Fibroblast of skin of left biceps (primary cell): ENCODE measurements at places on chromosomes 3 and 15.

DNA sequence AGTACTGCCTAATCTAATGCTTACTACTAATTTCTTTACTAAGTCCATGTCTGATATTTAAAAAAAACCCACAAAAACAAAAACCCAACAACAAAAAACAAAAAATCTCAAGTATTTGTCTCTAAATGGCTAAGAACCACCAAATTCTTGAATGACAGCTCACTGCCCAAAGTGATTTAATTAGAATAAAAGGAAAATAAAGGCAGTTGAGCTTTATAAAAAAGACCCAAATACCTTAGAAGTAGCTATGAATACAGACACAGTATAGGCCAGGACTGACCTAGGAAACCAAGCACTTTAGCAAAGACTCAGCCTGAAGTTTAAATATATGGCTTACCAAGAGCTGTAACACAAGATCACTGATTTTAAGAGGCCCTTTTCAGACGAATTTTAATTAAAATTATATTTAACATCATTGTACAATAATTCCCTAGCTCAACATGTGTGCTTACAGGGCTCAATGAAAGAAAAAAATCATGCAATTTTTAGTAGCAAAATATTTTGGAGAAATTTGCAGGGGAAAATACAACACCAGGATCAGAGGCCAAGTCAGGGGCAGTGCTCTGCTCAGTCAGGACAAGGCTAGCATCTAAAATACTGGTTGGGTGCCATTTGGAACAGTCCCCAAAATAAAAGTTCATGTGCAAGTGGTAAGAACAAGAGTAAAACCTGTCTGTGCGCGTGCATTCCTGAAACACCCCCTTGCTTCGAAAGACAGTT lies 24.8 kb downstream of the UQCC5 start:
- DNase-seq, result no peak

- peak; percentile 27 for DNase-seq
Observed at GRCh38 chr3:188319569-188319968, 165.6 kb downstream of the LPP start.

DNA sequence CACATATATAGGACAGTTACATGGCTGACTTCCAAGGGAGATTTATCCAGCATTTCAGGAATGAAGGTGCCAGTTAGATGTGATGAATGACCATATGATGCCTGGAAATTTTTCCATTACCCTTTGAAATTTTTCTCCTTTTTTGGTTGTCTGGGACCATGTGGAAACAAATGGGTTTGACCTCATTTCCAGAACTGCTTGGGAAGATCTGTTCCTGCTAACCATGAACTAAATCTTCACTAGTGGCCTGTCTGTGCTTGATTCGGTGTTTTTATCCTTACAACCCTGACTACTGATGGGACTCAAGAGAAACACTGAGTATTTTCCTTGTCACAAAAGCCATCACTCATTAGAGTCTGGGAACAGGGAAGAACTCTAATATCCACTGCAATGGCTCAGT lies 409.4 kb downstream of the PDCD6IP start:
- DNase-seq, result no peak

DNA sequence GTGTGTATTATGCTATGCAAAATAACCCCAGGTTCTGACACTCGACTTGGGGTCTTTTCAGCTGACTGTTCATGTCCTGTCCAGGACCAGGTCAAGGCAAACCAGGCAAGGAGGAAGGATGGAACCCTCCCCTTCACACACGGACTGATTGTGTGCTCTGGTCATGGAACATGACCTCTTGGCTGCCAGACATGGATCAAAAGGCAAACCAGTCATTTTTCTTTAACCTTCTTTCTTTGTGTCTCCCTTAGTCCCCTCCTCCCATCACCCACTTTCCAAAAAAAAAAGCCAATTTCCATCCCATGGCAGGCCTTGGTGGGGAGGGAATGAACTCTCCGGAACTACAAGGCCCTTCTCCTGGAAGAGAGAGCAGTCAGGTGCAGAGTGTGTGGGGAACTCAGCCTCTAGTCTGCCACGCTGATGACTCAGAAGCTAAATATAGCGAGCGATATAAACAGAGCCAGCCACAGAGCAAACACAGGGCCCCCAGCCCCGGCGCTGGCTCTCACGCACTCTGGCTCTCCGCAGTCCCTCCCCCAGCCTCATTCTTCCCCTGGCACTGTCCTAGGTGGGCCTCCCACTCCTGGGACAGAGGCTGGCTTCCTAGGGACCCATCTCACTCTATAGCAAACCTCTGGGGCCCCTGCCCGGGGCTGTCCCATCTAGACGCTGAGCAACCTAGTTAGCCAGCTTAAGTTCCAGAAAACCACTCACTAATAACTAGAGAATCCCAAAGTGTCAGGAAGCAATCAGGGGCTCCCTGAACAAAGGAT lies 10.0 kb downstream of the BMF start:
- DNase-seq, result peak; percentile 86

DNA sequence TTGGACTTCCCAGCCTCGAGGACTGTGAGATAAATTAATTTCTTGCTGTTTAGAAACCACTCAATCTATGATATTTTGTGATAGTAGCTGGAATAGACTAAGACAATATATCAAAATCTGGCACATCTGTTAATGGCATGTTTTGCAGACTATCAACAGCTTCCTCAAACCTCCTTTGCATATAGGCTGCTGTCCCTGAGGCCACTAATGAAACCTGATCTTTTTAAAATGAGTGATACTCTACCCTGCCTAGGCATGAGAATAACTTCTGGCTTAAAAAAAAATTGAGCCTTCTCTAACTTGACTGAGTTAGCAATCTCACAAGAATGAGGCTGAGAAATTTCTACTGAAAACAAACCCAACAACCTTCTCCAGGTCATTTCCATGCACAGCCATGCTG lies 176.0 kb upstream of the CRBN start:
- DNase-seq, result no peak

- no peak for DNase-seq
Observed at GRCh38 chr3:11244121-11244677, 28.0 kb upstream of the ATG7 start.

- no peak for DNase-seq
Observed at GRCh38 chr15:101255051-101255395, 3.2 kb upstream of the CHSY1 start.

DNA sequence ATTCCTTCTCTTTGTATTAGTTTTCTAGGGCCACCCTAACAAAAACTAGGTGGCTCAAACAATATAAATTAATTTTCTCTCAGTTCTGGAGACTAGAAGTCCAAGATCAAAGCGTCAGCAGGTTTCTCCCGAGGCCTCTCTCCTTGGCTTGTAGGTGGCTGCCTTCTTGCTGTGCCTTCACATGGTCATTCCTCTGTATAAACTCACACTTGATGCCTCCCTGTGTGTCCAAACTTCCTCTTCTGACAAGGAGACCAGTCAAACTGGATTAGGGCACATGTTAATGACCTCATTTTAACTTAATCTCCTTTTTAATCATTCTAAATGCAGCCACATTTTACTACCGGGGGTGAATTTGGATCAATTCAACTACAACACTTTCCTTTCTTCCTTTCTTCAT lies 691.1 kb downstream of the DIPK2A start:
- DNase-seq, result no peak

DNA sequence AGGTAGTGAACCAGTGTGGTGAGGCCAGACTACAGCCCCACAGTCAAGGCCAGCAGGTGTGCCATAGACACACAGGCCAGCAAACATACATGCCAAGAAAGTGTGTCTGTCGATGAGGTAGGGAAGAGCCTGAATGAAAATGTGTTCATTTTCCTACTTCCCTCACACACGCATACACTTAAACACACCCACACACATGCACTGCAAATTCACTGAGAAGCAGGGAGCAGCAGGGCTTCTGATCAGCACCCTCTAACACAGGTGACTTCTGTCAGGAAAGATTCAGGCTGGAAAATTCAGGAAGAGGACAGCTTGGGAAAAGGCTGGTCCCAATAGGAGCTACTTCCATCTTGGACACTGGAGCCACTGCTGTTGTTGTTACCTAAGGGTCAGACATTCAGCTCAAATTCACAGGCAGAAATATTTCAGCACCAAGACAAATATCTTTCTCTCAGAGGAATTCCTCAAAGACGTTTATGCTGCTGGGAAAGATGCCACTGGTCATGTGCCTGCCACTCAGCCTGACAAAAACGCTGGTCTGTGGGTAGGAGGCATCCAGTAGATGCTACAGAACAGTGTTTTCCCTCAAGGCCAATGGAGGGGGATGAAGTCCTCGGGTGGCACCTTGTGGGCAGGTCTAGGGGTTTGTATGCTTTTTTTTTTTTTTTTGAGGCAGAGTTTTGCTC lies 40.9 kb upstream of the LARS2 start:
- no peak for DNase-seq

- DNase-seq, result no peak
Observed at GRCh38 chr3:156843071-156843808, 17.1 kb downstream of the LEKR1 start.

DNA sequence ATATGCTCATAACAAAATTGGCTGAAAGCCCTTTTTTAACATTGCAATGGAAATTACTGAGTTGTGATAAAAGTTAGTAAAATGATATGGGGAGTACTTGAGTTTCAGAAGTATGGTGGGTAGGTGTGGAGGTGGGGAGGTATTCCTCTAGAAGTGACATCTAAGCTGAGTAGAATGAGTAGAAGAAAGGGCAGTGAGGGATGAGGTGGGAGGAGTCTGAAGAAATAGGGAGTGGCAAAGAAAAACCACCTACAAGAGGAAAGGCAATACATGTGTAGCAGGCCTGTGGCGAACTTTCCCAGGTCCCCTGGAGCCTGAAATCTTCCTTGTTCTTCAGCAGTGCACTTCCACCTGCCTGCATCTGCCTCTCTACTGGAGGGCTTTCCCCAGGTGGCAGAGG lies 52.8 kb upstream of the DIPK2A start:
- no peak for DNase-seq

DNA sequence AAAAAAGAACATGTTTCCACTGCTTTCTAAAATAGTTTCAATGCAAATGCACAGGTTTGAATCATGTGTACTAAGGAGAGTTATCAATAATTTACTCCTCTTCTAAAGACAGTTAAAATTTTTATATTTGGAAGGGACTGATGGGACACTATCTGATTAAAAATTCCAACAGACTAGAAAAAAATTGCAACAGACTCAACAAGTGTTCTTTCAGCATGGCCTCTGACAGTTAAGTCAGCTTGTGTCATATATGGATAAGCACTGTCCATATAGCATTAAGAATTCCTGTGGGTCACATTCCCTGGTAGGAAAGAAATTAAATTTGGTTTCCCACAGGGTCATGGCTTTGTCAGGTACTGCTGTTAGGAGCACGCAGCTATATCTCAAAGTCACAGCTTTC lies 96.8 kb downstream of the OSBPL10 start:
- no peak for DNase-seq

DNA sequence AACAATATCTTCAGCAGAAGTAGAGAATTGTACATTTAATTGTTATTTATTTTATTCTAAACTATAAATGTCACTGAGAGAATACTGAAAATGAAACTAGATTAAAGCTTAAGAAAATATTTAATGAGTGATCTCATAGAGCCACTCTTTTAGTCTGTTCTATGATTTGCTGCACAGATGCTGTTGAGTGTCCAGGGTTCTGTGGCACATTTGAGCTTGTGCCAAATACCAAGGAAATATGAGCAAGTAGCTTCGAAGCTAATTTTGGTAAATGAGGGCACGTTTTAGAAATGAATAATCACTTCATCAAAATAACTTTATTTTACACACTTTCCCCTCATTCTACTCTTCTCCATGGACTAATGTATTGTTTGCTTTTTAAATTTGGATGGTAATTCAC lies 53.6 kb upstream of the THRB start:
- DNase-seq, result no peak

DNA sequence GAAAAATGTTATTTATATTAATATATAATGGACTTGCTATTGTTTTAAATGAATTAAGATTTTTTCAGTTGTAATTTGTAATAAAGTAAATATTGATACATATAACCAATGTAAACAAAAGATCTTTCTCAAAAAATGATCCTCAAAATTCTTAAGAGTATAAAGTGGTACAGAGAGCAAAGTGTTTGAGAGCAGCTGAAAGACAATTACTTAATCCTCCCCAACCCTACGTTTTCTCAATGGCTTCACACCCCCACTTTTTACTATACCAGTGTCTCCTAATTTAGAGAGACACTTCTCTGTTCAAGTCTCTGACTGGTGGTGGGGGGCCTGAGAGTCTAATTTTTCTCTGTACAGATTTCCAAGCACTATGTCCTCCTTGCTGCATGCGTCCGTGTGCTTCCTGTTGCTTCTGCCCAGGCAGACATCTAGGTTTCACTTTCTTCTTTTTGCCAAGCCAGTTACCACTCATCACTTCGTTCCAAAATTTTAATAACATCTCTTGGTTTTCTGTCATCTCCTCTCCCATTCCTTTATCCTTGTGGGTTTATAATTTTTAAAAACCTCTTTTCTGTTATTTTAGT lies 276.3 kb upstream of the DNAJC19 start:
- DNase-seq, result no peak

DNA sequence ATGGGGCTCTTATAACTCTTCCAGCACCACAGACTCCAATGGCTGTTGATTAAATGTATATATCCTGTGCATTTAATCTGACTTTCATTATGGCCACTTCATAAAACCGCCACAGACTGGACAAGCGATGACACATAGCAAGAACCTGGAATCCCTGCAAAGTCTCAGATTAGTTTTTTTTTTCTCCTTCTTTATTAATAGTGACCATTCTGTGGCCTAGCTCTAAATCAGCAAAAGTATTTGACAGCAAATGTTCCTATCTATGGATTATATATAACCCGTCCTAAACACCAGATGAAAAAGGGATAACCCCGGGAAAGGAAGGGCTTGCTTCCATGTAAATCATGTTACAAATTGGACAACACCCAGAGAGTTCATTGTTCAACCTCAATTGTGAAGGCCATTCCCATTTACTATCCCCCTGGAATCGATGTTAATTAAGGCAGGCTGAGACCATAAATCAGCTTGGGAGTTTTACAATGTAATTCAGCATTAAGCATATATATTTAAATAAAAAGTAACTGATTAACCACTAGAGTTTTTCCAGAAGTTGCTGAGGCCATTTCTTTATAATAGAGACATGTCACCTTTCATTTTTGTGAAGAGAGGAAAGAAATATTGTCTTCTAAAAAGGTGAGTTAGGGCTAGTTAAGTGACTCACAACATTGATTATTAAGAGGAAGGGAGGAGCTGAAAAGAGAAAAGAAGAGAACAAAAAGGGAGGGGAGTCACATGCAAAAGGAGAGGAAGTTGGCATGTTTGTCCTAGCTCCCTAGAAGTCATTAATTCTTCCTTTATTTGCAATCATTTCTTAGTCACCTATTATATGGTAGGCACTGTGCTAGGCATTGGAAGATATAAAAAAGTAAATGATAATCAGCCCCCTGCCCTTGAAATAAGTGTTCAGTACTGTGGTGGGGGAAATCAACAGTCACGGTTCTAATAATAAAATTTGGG lies 26.2 kb downstream of the ALDH1A2 start:
- DNase-seq, result no peak

- no peak for DNase-seq
Observed at GRCh38 chr3:6416049-6416661, 444.8 kb upstream of the GRM7 start.

- no peak for DNase-seq
Observed at GRCh38 chr3:62011666-62012065, 361.7 kb downstream of the FEZF2 start.

GRCh38 chr3:123406598-123406997 lies 42.3 kb downstream of the ADCY5 start:
- no peak for DNase-seq

- DNase-seq, result no peak
Observed at GRCh38 chr3:125191730-125192129, 20.8 kb downstream of the SLC12A8 start.
